NCI-H774 (cell line): ENCODE measurements at places on chromosomes 6 and 20.

DNA sequence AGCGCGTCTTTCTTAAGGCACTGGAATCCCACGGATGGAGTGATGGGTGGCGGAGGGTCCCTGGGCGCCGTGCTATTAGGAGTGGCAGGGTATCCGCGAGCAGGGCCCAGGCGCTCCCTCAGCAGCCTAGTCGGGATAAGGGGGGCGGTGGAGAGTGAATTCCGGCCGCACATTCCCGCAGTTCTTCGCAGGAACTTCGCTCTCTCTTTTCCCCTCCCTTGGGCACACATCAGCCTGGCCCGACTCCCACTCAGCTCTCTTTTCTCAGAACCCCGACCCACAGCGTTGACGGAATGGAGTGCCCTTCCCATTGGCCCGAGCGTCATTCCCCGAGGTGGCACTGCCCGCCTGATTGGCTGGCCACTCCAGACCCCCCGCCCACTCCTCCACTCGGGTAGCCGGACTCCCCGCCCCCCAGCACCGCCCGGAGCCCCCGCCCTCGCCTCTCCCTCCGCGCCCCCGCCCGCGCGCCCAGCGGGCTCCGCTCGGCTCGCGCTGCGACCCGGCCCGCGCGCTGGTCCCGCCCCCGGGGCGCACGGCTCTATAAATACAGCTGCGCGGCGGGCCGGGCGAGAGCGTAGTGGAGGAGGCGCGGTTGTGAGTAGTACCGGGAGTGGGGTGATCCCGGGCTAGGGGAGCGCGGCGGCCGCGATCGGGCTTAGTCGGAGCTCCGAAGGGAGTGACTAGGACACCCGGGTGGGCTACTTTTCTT lies at the start of gene ID4:
ID4 (plus strand) TSS at position 572 of the 712 bp plus-strand sequence. CDS start 385 bp downstream, outside the sequence.
- peak; percentile 69 for DNase-seq

- DNase-seq: no peak
Observed at GRCh38 chr6:106743612-106744011, 114.2 kb downstream of the QRSL1 start.

DNA sequence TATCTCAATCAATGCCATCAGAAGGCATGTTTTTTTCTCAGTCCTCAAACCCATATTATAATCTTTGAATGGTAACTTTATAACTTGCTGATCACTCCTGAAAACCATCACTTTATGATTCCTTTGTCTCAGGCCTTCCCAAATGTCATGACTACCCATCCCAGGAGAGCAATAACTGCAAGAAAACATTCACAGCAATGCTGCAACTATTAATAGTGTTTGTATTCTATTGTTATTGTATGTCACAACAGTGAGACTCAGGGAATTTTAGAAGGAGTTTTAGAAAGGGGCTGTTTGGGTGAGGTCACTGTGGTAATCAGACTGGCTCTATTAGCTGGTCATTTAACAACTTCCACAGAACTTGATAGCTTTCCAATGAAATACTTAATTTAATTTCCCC lies 301.4 kb upstream of the TBX18 start:
- no peak for DNase-seq

GRCh38 chr6:11006061-11006460 lies 38.0 kb downstream of the ELOVL2 start:
- DNase-seq: no peak

- no peak for DNase-seq
Observed at GRCh38 chr6:149095842-149096241, 221.7 kb upstream of the TAB2 start.

- DNase-seq: no peak
Observed at GRCh38 chr6:56766806-56767178, 124.1 kb upstream of the DST start.

- DNase-seq: no peak
Observed at GRCh38 chr6:43123461-43124314, 47.4 kb upstream of the SRF start.

DNA sequence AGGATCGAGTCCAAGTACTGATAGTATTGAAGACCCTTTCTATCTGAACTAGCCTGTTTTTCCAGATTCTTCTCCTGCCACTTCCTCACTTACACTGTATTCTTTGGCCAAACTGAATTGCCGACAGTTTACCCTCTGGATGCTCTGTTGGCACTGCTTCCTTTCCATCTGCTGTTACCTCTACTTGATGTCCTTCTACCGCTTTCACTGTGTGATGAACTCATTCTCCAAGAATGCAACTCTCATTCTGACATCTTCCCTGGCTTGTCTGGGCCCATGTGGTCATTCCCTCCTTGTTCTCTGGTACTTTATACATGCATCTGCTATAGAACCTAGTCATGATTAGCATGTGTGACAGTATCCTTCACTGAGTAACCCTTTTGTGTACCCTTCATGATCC lies 16.3 kb downstream of the RPRD1B start:
- no peak for DNase-seq

GRCh38 chr20:25486377-25486776 lies 78.9 kb downstream of the GINS1 start:
- no peak for DNase-seq

GRCh38 chr6:130229645-130230044 lies 6.9 kb upstream of the SAMD3 start:
- DNase-seq: no peak

- no peak for DNase-seq
Observed at GRCh38 chr20:13659288-13659687, 20.6 kb upstream of the TASP1 start.

- no peak for DNase-seq
Observed at GRCh38 chr20:47557218-47557617, 55.5 kb downstream of the NCOA3 start.

DNA sequence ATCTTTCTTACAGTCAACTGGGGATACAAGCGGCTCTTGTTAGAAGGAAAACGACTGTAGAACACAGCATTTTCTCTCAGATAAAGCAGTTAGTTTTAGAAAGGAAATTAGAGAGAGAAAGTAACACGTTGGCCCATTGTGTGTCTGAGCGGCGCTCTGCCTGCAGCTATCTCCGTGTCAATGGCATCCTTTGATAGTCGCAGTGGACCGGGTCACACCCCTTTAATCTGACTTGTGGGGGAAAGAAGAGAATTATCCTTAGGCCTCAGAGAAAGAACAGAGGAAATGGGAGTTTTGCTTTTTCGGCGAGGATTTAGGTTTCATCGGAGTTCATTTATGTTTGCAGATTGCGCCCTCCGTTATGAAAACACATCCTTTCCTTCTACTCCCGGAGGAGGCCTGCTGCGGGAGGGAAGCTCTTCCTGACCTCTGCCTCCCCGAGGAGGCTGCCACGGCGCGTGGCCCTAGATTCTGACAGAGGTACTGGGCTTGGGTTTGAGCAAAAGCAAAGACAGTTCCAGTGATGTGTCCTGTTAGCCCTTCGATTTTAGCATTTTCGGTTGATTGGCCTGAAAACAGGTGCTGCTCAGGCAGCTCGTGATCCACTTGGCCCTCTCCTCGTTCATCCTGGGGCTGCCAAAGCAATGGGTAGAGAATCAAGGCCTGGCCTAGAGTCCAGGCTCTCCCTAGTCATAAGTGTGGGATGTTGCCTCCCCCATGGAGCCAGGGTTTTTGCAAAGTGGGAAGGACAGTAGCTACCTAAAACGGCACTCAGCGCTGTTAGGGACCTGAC lies 74.9 kb downstream of the ZDHHC14 start:
- DNase-seq: no peak

DNA sequence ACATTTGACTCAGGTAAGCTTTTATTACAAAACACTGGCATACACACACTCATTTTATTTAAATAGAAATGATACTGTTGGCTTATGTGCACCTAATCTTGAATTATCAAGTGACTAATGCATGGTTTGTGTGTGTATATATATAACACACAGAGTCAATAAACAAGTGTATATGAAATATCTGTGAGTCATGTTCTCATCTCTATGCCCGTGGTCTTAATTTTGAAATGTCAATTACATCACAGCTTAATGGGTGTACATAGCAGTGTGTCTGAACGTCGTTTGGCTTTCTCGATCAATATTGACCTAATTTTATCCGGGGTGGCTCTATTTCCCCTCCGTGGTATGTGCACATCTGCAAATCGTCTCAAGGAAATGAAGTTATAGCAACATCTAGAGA lies 104.0 kb upstream of the ZFP64 start:
- no peak for DNase-seq

- DNase-seq: no peak
Observed at GRCh38 chr20:14800707-14801425, 463.5 kb upstream of the FLRT3 start.

- DNase-seq: no peak
Observed at GRCh38 chr6:31617010-31617409, 2.0 kb downstream of the AIF1 start.

DNA sequence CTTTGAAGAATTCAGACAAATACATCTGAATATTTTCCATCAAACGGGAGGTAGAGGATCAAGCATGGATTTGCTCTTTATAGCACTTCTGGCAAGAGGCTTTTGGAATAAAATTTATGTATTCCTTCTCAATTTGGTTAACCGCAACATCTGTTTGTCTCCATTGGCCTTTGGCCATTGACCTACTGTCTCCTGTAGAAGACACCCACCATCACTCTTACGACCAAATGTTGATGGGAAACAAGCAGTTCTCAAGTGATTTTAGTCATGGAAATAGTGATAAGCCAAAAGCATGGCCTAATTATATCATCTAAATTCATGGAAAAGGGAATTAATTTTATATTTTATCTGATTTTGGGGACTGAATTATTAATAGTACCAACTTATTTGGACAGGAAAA lies 591.9 kb downstream of the CD109 start:
- no peak for DNase-seq

- no peak for DNase-seq
Observed at GRCh38 chr6:105880030-105880492, 206.1 kb upstream of the PRDM1 start.

DNA sequence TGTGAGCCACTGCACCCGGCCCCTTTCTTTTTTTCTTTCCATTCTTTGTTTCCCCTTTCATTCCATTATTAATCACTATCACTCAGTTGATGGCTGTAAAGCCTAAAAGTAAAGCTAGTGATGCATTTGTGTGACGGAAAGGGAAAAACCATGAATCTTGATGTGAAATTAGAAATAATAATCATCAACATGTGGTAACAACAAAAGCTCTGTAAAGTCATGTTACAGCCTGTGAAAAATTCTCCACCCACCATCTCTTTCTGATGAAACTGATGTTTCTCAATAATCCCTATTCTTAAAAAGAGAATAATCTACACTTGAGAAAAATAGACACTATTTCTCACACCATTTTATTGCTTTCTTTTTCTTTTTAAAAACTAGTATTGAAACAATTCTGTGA lies 80.0 kb downstream of the CRYBG1 start:
- DNase-seq: no peak

GRCh38 chr20:5416086-5416485 lies 99.3 kb upstream of the PROKR2 start:
- DNase-seq: no peak

GRCh38 chr6:136486357-136486756 lies 63.9 kb downstream of the MAP7 start:
- DNase-seq: no peak

- no peak for DNase-seq
Observed at GRCh38 chr20:34530342-34530741, 14.1 kb downstream of the DYNLRB1 start.

DNA sequence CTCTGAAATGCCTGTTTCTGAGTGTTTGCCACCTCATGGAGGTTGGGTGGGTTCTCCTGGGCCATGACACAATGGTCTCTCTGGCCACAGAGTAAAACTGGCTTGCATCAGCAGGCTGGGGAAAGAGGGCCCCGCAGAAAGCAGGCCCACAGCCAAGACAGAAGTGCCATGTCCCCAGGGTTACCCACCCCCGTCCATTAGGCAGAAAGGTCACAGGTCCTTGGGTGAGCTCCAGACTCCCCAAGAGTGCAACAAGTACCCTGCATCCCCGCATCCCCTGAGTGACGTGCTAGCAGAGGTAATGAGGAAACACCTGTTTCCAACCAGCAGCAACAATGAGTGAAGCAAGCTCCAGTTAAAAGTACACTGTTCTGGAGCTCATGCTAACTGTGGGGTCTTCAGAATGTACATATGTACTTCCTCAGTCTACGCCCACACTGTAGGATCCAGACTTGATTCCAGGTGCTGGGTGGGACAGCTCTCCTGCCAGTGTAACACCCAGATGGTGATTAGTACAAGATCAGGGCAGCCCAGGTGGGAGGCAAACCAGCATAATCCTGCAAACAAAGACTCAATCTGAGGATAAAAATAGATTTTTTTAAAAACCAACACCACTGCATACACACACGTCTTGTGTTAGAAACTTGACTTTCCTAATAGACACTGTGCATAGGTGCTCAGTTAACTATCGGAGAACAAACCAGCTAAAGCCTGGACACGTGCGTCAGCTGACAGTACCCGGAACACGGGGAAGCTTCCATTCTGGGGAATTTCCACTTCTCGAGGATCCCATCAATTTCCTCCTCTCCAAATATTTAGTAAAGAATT lies 31.5 kb downstream of the RRBP1 start:
- DNase-seq: no peak

DNA sequence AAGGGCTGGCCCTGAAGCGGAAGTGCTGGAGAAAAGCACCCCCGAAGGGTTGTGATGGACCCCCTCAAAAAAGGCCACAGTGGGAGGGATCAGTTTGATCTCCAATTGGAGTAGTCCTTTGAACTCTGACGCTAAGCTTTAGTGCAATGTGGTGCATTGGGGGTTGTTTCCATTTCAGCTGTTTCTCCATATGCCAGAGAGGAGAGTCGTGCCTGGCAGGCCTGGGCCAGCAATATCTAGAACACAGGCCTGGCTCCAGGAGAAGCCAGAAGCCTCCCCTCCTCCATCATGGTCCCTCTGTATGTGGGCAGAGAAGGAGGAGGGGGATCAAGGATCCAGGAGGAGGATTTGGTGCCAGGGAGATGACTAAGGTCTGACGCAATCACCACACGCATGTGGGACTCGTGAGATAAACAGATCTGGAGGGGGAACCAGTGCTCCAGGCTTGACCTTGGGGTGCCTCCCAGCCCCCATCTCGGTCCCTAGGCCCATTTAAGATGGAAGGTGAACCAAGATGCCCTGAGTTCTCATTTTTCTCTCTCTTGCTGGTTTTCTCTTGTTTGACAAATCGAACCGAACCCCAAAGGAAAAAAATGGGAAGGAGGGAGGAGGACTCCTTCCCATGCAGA lies 517.4 kb upstream of the JARID2 start:
- no peak for DNase-seq

DNA sequence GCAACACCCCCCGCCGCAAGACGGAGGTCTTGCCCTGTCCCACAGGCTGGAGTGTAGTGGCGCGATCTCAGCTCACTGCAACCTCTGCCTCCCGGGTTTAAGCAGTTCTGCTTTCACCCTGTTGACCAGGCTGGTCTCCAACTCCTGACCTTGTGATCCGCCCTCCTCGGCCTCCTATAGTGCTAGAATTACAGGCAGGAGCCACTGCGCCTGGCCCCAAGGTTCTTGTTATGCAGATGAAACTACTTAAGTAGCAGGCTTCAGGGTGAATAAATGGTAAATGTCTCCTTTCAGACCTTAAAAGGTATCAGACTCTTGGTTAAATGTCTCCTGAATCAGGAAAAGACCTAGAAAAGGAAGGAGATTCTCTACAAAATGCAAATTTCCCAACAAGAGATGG lies 95.4 kb upstream of the TMEM181 start:
- DNase-seq: no peak

- no peak for DNase-seq
Observed at GRCh38 chr20:18857640-18858039, 44.1 kb downstream of the SCP2D1 start.

GRCh38 chr6:122143813-122144601 lies 255.4 kb upstream of the HSF2 start:
- no peak for DNase-seq
